OCI-LY7 (cell line): ENCODE measurements at places on chromosomes 7 and 10. TPM values are rescaled to one million over a fixed set of nuclear protein-coding genes. Genes with fewer than 3 reads are reported as not detected.

Gene RNF32
- 3.6 and 3.9 TPM in 2 replicates for total RNA-seq

Gene BRAT1
- total RNA-seq = 42.2 and 44.7 TPM in 2 replicates

Gene PITX3
- not detected in 2 replicates for total RNA-seq

Gene AP5Z1
- total RNA-seq = 32.1 and 32.8 TPM in 2 replicates

Gene PDK4
- not detected in 2 replicates for total RNA-seq

Gene TMEM270
- not detected in 2 replicates for total RNA-seq

Gene MYH16
- not detected in 2 replicates for total RNA-seq

Gene ANKRD61
- 0.27 and 0.68 TPM in 2 replicates for total RNA-seq

Gene ZNF488
- total RNA-seq = 0.30 and 0.34 TPM in 2 replicates

Gene METTL27
- total RNA-seq = 2.1 and 2.3 TPM in 2 replicates

Gene SPDYE2B
- not detected in 2 replicates for total RNA-seq

Gene CLDN4
- total RNA-seq = 0.90 and 1.0 TPM in 2 replicates

Gene FOXP2
- not detected in 2 replicates for total RNA-seq

Gene ZNF33B
- total RNA-seq = 19.9 and 20.9 TPM in 2 replicates

Gene OR6B1
- not detected in 2 replicates for total RNA-seq

Gene C10orf90
- not detected in 2 replicates for total RNA-seq

Gene TMEM184A
- not detected in 2 replicates for total RNA-seq

Gene BTBD16
- not detected in 2 replicates for total RNA-seq

Gene UNCX
- not detected in 2 replicates for total RNA-seq

Gene ANTXRL
- 0.95 TPM in 1 of 2 replicates, not detected in the other for total RNA-seq

Gene NKX1-2
- total RNA-seq = not detected in 2 replicates

Gene SPDYE1
- total RNA-seq = not detected in 2 replicates
